ENCODE measurements at places on chromosomes 11 and 22. TPM values are rescaled to one million over a fixed set of nuclear protein-coding genes. Genes with fewer than 3 reads are reported as not detected.

DNA sequence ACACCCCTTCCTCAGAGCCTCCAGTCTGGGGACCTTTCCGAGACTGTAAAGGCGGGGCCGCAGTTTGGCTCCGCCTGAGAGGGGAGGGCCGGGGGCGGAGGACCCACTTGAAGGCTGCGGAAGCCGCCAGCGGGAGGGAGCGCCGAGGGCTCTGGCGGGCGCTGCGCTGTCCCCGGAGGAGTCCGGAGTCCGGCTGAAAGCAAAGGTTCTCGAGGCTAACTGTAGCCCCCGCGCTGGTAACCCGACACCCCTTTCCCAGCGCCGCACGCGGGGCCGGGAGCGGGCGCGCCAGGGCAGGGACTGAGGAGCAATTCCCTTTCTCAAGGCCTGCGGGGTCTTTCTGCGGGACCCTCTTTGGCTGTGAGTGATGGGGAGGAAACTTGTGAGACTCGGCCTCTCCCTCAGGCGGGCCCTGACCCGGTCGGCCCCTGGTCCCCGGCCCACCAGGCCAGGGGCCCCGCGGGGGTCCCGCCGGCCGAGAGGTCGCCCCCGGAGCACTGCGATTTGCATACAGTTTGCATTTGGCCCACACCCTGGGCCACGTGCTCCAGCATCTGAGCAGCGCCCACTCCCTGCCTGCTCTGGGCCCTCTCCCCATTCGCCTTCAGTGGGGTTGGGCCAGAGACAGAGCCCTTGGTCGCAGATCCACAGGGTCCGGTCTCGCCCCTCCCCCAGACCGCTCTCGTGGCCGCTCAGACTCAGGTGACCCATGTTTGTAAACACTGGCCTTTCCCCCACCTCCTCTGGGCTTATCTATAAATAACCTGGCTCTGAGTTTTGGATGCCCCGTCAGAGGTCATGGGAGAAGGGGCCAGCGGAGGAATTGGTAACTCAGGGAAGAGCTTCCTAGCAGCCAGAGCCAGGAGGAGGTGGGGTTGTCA, 519 bp upstream of the ART5 start:
- DNase-seq = peak; percentile 46

DNA sequence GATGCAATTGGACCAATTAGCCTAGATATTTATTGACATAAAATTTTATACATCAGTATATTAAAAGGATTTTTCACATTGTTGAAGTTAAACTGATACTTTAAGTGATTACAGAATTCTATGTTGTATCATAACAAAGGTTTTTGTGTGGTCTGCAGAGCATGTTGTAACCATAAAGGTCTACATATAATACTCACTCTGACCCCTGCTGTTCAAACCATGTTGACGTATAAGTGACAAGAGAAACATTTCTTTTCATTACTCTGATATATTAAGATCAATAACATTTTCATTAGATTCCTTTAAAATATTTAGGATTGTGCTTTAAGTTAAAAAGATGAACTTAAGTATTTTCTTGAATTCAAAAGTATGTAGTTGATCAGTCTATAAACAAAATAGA, 63.9 kb downstream of the GAS2 start:
- DNase-seq = no peak

The OR4X1 gene
- total RNA-seq = not detected

GRCh38 chr11:21069909-21070308, 400.5 kb downstream of the NELL1 start:
- no peak for DNase-seq

- DNase-seq = no peak
Measured at GRCh38 chr22:25002241-25002985, 49.9 kb downstream of the KIAA1671 start.

Measured in frontal cortex (tissue), 4 donors.